ENCODE measurements at places on chromosomes 4 and X.
A peak's percentile ranks its signal among the peaks of the same experiment; 100 is the strongest.

DNA sequence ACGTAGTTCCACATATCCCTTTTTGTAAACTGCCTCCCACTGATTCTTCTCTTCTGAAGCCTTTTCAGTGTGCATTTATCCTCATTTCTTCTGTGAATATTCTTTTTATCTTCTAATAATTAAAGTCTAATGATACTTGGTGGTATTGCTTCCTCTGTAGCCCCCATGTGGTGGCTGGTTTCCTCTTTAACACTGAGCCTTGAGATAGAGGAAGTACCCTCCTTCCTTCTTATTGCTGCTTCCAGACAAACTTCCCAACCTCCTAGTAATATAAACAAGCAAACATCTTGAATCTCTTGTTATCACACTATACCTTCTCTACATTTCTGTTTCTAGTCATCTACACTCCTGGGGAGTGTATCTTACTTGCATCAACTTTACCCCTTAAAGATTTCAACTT is 310.5 kb upstream of the GIMD1 start:
- no peak for DNase-seq

DNA sequence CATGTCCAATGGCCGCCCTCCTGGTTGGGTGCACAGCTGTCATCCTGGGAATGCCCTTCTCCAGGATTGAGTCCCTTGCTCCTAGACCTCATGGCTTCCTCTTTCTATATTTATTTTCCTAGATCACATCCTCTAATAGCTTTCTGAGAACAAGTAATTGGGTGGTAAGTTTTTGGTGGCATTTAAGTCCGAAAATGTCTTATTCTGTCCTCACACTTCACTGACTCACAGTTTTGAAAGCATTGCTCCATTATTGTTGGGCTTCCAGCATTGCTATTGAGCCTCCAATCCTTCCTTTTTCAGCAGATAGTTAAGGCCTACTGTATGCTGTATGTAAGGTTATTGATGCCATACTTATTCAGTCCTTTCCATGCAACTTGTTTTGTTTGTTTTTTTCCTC is 25.9 kb downstream of the PGM2 start:
- no peak for DNase-seq

GRCh38 chrX:11010476-11010875 is 100.7 kb upstream of the HCCS start:
- DNase-seq, result no peak

GRCh38 chr4:37767546-37767945 is 58.9 kb upstream of the PGM2 start:
- DNase-seq, result peak; percentile 7

DNA sequence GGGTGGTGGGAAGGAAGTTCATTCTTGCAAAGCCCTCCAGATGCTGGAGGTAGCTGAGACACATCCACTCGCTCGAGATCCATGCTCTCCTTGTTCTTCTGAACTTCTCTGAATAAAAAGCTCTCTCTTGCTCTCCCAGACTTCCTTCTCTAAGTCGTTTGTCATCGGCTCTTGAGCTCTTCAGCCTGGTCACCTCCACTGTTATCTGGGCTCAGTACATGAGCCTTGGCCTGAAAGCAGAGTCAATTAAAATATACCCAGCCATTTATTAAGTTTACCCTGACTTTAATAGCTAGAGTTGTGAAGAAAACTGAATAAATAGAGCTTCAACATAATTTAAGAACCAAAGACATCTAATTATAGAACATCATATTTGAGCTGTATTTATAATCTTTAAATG is 99.0 kb downstream of the CPE start:
- DNase-seq, result no peak

GRCh38 chr4:81754169-81754568 is 282.5 kb upstream of the RASGEF1B start:
- DNase-seq, result no peak

- DNase-seq, result no peak
These were observed 55.4 kb upstream of the RASSF6 start for GRCh38 chr4:73675623-73676022.

- peak; percentile 40 for DNase-seq
These were observed 27.2 kb upstream of the SEC24B start for GRCh38 chr4:109406337-109406931.

DNA sequence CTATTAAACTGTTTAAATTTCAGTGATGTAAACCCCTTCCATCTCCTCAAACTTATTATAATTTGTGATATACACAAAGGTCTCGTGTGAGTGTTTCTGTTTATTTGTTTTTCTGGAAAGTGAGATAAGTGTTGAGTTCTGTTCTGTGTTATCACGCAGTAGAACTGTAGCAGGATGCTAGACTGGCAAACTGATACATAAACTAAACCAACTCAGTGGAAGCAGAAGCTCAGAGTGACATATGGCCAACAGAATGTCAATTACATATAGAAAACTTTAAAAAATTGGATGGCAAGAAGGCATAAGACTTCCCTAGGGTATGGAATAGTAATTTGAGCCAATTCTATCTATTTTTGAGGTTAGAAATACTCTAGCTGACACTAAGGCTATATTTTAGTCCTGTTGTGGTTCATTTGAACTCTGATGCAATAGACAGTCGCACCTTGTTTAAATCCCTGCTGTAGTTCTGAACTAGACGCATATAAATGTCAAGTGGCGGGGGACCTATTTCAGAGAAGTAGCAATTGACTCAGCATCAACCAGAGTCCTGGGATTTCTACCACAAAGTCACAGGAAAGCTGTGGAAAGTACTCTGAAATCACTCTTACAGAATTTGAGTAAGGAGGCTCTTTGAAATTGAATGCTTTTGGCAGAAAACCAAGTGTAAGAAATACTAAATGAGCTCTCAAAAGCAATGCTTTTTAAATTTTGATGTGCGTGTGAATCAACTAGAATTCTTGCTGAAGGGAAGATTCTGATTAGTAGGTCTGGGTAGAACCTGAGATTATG is 294.4 kb downstream of the INPP4B start:
- no peak for DNase-seq

GRCh38 chr4:152917543-152918395 is 18.4 kb upstream of the FHDC1 start:
- no peak for DNase-seq

Data from NCI-H526 treated with DMSO at 0.1 percent for 48 hours (cell line).